Left lobe of liver (tissue), 2 donors: ENCODE measurements at places on chromosomes 2 and 18.

- no peak for DNase-seq
These were observed 271.8 kb downstream of the NEDD4L start for GRCh38 chr18:58315739-58316215.

DNA sequence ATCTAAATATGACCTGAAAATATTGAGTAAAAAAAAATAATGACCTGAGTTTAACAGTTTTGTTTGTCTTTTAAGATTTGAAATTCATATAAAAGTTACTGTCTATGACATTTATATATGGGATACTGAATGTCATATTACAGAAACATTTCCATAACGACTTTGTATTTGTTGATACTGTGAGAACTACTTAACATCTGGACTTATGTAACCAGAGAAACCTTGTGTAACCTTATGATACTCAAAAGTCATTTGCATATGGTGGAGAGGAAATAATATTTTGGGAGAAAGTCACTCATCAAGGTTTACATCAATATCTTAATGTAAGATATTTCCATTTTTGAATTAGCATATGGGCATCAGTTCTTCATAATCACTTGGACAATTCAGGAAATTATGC is 12.6 kb downstream of the MFSD6 start:
- no peak for DNase-seq

GRCh38 chr2:227177592-227178336 is 13.3 kb downstream of the COL4A3 start:
- DNase-seq: no peak

DNA sequence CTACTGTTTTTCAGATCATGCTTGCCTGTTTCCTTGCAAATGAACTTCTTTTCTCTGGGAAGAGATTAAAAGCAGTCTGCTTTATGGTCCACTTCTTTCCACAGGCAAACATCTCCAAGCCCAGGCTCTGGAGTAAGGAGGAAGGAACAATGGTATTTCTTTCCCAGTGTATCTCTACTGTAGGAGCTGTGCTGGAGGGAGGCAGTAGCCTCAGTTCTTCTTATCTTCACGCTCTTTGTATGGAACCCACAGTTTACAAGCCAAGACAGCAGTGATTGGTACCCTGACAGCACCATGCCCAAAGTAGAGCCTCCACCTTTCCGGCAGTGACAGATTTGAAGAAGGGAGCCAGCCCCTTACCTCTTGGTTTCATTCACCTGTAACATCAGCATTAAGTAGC is 35.2 kb downstream of the SPOPL start:
- no peak for DNase-seq

GRCh38 chr2:144464730-144465129 is 55.2 kb downstream of the ZEB2 start:
- no peak for DNase-seq

- DNase-seq: no peak
These were observed 14.5 kb downstream of the SH3RF3 start for GRCh38 chr2:109143214-109144187.

- no peak for DNase-seq
These were observed 36.6 kb upstream of the DYNC2LI1 start for GRCh38 chr2:43737097-43737854.

DNA sequence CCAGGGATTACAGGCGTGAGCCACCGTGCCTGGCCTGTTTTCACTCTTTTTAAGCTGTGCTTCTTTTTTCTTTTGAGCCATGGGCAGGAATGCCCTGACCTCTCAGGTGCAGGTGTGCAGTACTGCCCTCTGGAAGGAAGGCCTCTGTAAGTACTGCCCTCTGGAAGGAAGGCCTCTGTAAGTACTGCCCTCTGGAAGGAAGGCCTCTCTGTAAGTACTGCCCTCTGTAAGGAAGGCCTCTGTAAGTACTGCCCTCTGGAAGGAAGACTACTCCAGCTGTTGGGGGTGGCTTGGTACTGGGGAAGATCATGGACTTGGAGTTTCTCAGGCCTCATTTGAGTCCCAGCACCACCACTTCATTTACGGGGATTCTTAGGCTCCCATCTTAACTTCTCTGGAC is 248.5 kb upstream of the ID2 start:
- DNase-seq: no peak

GRCh38 chr2:215707608-215708007 is 271.7 kb upstream of the FN1 start:
- DNase-seq: no peak

DNA sequence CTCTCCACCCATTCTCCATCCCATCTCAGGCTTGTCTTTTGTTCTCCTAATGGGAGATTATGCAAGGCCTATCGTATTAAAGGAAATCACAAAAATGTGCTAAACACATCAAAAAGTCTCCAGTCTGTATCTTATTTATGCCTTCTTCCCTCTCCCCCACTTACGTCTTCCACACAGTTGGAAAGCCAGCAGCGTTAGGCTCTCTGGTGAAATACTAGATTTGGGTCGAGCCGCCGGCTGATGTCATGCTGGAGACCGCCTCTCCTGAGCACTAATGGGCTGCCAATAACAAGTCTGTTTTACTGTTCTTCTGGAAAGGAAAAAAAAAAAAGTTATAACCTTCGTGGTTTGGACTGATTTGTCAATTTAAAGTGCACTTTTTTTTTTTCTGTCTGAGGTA is 182.7 kb upstream of the SIX2 start:
- DNase-seq: no peak

GRCh38 chr2:44120428-44120827 is 48.2 kb upstream of the PPM1B start:
- DNase-seq: no peak

- no peak for DNase-seq
These were observed 176.5 kb upstream of the SPRED2 start for GRCh38 chr2:65608916-65609315.

DNA sequence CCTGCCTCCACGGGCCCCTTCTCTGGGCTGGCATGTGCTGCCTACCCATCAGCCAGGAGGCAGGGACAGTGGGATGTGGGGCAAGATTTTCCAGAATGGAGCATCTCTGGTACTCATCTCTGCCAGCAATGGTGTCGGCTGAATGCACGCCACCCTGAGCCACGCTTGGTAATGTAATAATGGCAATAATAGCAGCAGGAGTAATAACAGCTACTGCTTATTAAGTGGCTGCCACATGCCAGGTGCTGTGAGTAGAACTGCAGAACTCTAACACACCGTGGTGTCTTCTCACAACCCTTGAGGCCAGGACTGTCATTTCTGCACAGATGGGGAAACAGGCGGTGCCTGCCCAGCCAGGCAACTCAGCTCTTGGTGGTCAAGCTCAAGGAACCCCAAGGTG is 113.6 kb downstream of the CELF4 start:
- no peak for DNase-seq

- DNase-seq: no peak
These were observed 377.3 kb upstream of the POU3F3 start for GRCh38 chr2:104476563-104476988.

- DNase-seq: no peak
These were observed 62.6 kb downstream of the ITGB1BP1 start for GRCh38 chr2:9360701-9361100.

- DNase-seq: no peak
These were observed 18.2 kb upstream of the PPM1B start for GRCh38 chr2:44150473-44150872.

DNA sequence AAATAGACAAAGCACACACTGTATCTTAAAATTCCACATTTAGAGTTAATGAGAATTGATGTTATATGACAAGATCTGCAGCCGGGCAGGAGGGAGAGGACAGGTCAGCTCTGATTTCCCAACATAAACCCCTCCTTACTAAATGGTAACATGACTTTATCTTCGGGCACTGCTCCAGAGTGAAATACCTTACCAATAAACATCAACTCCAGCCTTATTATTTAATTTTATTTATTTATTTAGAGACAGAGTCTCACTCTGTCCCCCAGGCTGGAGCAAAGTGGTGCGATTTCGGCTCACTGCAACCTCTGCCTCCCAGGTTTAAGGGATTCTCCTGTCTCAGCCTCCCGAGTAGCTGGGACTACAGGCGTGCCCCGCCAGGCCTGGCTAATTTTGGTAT is 1.7 kb downstream of the CYB5A start:
- DNase-seq: no peak

DNA sequence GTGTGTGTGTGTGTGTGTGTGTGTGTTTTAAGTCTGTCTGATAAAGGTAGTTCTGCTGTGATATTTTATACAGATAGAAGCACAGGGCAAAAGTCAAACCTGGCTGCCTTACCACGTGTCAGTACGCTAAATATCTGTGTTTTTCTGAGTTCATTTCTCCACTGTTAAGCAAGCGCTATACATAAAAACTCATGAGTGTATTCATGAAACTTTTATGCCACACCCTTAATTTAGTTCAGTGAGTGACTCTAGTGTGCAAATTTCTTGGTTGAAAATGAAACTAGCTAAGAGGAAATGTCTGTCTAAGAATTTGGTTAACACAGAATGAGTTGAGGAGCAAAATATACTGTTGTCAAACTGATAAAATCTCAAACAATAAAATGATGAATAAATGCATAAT is 11.2 kb downstream of the CASP10 start:
- no peak for DNase-seq

DNA sequence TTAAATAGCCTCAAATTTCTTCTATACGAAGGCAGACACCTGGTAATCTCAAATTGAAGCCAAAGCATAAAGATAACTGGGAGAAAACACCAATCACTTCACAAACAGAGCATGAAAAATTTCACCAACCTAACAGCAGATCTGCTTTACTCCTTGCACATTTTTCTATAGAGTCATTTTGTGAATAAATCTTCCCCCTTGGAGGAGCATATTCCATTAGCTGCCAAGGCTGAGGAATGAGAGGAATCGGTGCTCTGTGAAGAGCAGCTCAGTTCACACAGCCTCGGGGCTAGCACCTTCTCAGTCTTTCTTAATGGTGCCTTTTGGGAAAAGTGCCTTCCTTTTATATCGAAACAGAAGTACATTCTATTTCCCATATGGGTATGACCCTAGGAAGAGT is 1313.7 kb upstream of the NRXN1 start:
- DNase-seq: no peak

DNA sequence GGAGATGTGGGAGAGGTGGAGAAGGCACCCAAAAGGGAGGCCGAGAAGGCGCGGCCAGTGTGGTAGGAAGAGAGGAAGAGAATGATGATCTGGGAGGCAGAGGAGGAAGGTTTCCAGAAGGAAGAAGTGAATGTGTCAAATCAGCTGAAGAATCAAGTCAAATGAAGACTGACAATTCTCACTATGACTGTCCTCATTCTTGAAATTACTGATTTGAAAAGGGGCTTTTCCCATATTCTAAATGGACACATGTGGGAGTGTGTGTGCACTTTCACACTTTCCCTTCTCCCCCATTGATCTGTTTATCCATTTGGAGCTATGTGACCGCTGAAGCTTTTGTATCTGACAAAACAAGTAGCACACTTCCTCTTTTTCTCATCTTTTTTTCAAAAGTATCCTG is 6.1 kb downstream of the AFF3 start:
- DNase-seq: no peak

DNA sequence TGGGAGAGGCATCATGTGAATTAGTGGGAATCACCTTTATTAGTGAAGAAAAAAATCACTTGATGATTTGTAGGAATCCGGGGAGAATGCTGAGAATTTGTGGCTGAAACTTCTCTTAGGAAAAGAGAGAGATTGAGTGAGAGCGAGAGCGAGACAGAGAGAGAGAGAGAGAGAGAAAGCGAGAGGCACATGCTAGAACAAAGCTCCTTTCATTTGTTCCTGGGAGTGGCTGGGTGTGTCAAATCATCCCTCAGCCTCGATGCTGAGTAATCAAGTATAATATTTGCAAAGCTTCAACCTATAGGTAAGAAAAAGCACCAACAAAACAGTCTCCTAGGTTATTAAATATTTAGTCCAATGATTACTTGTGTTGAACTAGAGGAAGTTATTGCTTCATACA is 4.4 kb upstream of the SERPINB5 start:
- DNase-seq: no peak

- no peak for DNase-seq
These were observed 291.5 kb downstream of the TDRD15 start for GRCh38 chr2:21415234-21415633.

DNA sequence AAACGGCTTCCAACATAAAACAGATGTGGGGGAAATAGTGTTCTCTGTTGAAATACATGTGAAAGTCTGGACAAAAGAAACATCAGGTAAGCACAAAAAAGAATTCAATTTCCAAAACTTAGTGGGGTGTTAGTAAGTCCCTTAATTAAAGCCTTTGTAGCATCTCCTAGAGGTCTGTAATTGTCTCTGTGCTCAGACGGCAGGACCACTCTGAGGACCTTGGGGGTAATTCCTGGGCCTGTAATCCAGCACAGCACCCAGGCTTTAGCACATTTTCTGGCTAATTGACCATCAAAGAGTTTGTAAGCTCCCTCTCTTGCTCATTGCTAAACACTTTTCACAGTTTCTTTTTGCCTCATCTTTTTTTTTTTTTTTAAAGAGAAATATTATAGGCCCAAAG is 80.3 kb downstream of the FARSB start:
- DNase-seq: no peak

DNA sequence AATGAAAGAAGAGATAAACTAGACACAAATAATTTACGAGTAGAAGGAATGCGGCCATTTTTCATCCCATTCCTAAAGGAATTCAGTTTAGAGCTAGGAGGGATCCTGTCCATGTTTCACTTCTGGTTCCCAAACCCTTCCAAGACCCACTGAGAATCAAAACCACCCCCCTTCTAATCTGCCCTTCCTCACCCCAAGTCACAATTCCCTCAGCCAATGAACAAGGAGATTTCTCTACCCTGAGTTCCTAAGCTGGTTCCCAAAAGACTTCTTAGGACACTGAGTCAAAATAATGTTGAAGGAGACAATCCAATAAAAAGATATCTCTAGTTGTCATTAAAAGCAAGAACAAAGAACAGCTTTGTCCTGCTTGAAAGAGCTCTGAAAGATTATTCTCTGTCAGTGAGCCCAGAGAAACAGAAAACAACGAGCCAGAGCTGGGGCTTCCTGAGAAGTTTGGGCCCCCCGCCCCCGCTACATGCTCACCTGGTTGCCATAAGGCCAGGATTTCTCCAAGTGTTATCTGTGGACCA is 45.7 kb downstream of the STK39 start:
- no peak for DNase-seq

- DNase-seq: peak; percentile 61
These were observed 26.8 kb upstream of the SP3 start for GRCh38 chr2:173991856-173992588.

GRCh38 chr2:16293398-16293797 is 353.0 kb downstream of the MYCN start:
- no peak for DNase-seq

- DNase-seq: no peak
These were observed 1.1 kb upstream of the CDCA7 start for GRCh38 chr2:173353556-173353955.

DNA sequence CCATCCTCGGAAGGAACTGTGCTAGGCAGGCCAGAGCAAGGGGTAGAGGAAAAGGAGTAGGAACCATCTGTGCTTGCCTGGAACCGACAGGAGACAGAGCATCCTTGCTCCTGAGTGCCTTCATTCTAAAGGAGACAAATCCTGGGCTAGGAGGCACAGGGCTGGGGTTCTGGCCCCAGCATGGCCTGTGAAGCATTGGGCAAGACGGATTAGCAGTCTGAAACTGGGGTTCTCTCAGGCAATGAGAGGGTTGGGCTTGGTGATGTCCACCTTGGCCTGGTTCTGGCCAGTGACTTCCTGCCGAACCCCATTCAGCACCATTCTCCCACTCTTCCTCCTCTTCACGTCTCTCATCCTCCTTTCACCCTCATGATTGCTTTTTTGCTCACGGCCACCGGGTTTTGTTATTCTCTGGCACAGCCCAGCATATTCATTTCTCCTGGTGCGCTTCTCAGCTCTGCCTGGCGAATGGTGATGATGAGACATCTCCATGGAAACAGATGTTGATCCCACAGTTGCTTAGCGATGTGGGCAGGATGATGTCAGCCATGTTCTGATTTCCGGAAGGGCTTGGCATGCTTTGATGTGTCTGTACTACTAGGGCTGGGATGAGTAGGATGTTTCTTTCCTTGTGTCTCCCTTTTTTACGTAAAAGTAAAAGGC is 127.7 kb downstream of the CAPN13 start:
- peak; percentile 33 for DNase-seq
